ENCODE measurements at places on chromosomes 16 and 17.

DNA sequence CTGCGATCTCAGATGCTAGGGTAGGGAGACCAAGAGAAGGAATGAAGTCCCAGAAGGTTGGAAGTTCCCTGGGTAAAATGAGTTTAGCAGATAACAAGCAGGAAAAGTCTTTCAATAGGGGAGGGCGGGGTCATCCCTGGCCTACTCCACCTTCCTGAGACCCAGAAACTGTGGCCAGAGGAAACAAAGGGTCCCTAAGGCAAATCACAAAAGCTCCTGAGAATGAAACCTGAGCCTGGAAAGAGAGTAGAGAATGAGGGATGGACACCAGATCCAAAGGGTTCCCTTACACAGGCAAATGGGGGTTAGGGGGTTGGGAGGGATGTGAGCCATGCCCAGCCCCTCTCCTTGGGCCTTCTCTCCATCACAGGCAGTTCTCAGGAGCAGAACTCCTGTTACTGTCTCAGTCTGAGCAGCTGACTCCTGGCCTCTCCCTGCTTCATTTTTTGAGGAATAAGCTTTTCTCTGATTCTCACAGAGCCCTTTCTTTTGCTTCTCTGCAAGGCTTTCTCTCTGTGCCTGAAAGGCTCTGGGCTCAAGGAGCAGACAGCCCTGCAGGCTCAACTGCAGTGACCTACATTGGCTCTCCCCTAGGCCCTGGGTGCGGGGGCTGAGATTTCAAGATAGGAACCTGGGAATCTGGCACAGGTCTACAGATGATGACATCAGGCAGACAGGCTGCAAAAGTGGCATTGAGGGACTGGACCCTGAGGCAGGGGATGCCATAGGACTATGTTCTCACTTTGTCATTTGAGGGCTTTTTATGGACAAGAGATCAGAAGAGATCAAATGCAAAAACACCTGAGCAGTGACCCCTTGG lies 9.8 kb upstream of the NR1D1 start:
- no peak for DNase-seq

GRCh38 chr17:49730078-49730784 lies 22.5 kb upstream of the SLC35B1 start:
- no peak for DNase-seq

GRCh38 chr17:45098081-45098868 lies 34.0 kb downstream of the PLCD3 start:
- DNase-seq, result no peak

GRCh38 chr17:13477180-13477611 lies 124.5 kb downstream of the HS3ST3A1 start:
- no peak for DNase-seq

- no peak for DNase-seq
Observed at GRCh38 chr17:48795444-48796162, 21.4 kb downstream of the TTLL6 start.

DNA sequence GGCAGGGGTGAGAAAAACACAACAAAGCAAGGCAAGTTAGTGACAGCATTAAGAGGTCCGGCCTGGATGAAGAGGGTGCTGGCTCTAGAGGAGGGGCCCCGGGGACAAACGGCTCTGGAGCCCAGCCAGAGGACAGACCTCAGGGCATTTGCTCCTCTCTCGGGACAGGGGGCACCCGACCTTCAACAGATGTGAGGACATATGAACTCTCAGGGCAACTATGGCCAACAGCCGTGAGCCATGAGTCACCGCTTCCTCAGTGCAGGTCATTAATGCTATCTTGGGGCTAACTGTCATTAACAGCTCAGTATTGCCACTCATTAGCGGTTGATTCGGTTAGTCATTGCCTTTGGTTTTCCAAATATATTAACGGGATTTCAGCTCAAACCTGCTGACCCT lies 9.7 kb upstream of the ARL5C start:
- DNase-seq, result no peak

DNA sequence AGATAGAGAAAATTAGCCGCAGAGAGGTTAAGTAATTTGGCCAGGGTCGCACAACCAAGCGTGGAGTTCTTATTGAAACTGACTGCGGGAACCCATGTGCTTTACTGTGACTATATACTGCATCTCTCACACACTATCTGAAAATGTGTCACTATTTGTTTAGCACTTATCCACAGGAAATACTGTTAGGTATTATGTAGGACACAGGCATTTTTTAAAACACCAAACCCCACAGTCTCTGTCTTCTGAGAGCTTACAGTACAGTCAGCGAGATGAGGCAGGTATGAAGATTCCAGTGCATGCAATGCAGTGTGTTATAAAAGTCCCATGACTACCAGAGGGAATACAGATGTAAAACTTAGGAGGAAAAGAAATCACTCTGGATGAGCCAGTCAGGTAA lies 11.3 kb downstream of the RBL2 start:
- DNase-seq, result no peak

DNA sequence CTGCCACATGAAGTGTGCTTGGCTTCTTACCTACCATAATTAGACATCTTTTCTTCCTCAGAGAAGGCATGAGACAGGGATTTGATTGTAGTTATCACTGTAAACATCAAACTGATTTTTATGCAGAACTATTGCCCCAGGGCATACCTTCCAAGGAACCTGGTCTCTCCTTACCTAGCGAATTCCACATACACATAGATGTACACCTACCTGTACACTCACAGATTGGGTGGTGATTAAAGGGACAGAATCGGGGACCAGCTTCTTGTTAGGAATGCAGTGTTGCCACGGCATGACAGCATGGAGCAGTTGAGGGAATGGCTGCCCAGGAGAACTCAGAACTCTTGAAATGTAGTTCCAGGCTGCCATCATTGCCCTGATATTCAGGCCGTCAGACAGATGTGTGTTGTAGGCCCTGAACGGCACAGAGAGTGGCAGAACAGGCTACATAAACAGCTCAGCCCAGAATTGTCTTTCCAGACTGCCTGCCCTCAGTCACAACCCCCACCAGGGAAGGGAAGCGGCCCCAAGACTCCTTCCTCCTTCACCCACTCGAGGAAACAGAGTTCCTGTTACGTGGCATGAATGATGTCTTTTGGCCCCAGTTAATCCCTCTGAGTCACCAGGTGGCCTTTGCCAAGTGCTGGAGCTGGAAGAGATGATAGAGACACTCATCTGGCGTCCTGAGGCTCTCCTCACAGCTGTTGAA lies 17.8 kb upstream of the NAGLU start:
- DNase-seq, result no peak

GRCh38 chr16:23857256-23857880 lies 21.6 kb downstream of the PRKCB start:
- DNase-seq, result peak; percentile 22

GRCh38 chr17:72373910-72374741 lies 253.3 kb downstream of the SOX9 start:
- DNase-seq, result no peak

- no peak for DNase-seq
Observed at GRCh38 chr16:48206594-48207242, 37.4 kb upstream of the LONP2 start.

Measured in activated naive CD8-positive, alpha-beta T cell treated with anti-CD3 and anti-CD28 coated beads for 36 hours (primary cell).